ENCODE measurements at places on chromosomes 3 and 15. TPM values are rescaled to one million over a fixed set of nuclear protein-coding genes. Genes with fewer than 3 reads are reported as not detected.

The ALS2CL gene
- 8.3 TPM for total RNA-seq

The CPB1 gene
- total RNA-seq, result 6.6 TPM

The AQR gene
- 56.4 TPM for total RNA-seq

The PLD1 gene
- total RNA-seq, result 64.5 TPM

The STOML1 gene
- 18.9 TPM for total RNA-seq

The GOLGA6D gene
- total RNA-seq, result not detected

The GOLGA6L7 gene
- not detected for total RNA-seq

The SOX2 gene
- total RNA-seq, result 128 TPM

The UBA7 gene
- total RNA-seq, result 28.0 TPM

The SPESP1 gene
- total RNA-seq, result 0.93 TPM

The GLCE gene
- 85.8 TPM for total RNA-seq

The MUSTN1 gene
- 12.0 TPM for total RNA-seq

The GATM gene
- 49.4 TPM for total RNA-seq

The POLQ gene
- total RNA-seq, result 5.6 TPM

The CPN2 gene
- not detected for total RNA-seq

The CAMK2N2 gene
- total RNA-seq, result 1.1 TPM

Measured in camera-type eye (tissue), 1 donor.